Activated T-helper 1 cell treated with anti-CD3 and anti-CD28 coated beads, Interleukin-2, amount 50 U/mL, for 16 hours (primary cell): ENCODE measurements at places on chromosomes 7 and 10.

- DNase-seq = no peak
Observed at GRCh38 chr7:157281221-157281998, 55.4 kb upstream of the DNAJB6 start.

- DNase-seq = no peak
Observed at GRCh38 chr10:96622013-96622787, 35.4 kb upstream of the TM9SF3 start.

DNA sequence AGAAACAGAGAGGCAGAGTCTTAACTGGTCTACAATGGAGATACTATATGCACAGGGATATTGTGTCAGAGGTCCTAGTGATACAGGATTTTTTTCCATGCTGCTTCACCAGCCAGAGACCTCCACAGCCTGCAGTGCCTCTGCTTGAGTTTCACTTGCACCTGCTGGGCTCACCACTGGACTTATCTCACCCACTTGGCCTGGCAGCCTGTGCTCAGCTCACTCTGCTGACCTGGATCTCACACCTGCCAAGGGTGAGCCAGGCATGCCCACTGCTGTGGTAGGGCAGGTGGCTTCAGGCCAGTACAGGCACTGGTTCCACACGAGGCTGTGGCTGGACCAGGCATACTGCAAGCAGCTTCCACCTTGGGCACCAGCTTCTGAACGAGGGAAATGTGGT lies 36.6 kb downstream of the PNLIPRP3 start:
- DNase-seq = no peak

GRCh38 chr10:132862485-132863420 lies 76.8 kb upstream of the NKX6-2 start:
- peak; percentile 3 for DNase-seq

GRCh38 chr10:67521546-67521945 lies 174.4 kb downstream of the CTNNA3 start:
- no peak for DNase-seq

- DNase-seq = no peak
Observed at GRCh38 chr10:77974396-77975074, 48.0 kb upstream of the DLG5 start.

GRCh38 chr10:94546049-94546900 lies 687 bp downstream of the HELLS start:
- DNase-seq = no peak
